GM23338 (cell line): ENCODE measurements at places on chromosomes 3 and 15.
A peak's percentile ranks its signal among the peaks of the same experiment; 100 is the strongest.

- peak; percentile 70 for DNase-seq
These were observed 421.4 kb downstream of the MECOM start for GRCh38 chr3:169241991-169242707.

GRCh38 chr3:158925021-158925420 lies 123.2 kb downstream of the MFSD1 start:
- no peak for DNase-seq

DNA sequence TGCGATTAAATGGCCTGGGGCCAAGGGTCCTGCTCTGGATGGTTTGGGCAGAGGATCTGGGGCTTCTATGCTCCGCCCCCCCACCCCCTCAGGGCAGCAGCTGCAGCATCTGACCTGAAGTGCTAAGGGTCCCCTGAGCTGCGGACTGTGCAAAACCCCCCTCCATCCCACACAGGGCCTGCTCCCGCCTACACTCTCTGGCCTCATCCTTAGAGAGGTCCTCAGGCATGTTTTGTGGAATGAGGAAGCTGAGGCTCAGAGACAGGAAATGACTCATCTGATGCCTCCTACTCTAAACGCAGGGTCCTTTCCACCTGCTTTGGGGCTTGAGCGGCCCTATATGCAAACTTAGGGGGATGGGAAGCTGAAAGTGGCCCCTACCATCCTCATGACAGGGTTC lies 59.5 kb upstream of the CTSH start:
- peak; percentile 68 for DNase-seq

GRCh38 chr3:158106766-158107471 lies 699 bp upstream of the SHOX2 start:
- peak; percentile 78 for DNase-seq

DNA sequence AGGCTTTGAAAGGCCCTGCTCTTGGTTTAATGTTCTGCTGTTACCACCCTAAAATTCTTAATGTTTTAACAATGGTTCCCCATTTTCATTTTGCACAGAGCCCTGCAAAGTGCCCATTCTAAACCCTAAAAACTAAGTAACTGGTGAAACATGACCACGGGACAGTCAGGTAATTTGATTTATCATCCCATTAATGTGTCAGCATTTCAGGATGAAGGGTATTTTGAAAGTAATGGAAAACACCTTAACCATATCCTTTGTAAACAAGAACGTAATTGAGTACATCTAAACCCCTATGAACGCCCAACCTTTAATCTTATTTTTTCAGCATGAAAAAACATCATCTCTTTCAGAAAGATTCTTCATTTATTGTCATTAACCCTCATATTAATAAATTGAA lies 164.9 kb upstream of the IL12A start:
- DNase-seq, result no peak
